ENCODE measurements at places on chromosomes 11 and 22.
A peak's percentile ranks its signal among the peaks of the same experiment; 100 is the strongest.

DNA sequence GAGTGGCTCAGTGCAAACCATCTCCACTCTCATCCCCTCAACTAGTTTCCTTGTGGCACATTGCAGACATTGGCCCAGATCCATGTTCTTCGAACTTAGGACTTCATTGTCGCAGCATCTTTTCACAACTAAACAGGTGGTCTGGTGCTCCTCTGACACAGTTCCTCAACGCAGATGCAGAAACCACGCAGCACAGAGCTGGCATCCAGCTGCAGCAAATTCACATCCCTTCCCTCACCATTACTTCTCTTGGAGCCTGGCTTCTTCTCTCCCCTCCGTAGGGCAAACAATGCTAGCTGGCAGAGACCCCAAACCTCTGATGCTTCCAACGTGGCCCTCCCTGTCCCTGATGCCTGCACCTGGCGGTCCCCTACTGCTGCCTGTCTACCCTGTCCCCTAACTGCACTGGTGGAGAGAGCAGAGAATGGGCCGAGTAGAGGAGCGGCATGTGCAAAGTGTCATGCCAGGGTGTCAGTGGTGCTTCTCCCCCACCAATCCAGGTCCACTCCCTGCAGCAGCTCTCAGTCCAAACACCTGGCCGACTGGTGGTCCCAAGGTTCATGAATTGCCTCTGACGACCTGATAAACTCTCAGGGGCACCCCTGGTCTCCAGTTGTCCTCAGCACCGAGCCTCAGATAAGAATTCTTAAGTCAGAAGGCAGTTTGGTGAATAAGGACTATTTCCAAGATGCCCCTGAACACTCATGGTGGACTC lies 18.1 kb downstream of the TMPRSS13 start:
- DNase-seq, result no peak

DNA sequence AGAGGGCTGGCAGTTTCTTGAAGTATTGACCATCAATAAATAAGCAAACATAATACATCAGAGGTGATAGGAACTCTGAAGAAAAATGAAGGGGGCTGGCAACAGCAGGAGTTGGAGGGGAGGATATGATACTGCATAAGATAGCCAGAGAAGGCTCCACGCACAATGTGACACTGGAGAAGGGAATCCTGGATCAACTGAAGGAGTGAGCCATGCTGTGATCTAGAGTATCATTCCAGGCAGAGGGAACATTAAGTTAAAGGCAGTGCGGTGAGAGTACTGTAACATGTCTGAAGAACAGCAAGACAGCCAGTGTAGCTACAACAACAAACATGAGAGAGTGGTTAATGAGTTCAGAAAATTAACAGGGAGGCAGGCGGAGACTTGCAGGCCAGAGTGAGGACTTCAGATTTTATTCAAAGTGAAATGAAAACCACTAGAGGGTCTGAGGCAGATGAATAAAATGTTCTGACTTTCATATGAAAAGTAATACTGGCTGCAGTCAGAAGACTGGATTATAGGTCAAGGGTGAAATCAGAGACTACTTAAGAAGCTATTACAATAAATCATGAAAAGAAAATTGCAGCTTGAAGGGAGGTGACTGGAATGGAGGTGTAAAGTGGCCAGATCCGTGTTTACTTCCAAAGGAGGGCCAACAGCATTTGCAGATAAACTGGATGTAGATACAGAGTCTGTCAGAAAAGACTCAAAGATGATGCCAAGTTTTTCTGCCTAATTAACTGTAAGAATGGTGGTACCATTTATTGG lies 49.4 kb downstream of the RRAS2 start:
- no peak for DNase-seq

- DNase-seq, result no peak
These were observed 14.0 kb downstream of the KCTD14 start for GRCh38 chr11:78009062-78009461.

DNA sequence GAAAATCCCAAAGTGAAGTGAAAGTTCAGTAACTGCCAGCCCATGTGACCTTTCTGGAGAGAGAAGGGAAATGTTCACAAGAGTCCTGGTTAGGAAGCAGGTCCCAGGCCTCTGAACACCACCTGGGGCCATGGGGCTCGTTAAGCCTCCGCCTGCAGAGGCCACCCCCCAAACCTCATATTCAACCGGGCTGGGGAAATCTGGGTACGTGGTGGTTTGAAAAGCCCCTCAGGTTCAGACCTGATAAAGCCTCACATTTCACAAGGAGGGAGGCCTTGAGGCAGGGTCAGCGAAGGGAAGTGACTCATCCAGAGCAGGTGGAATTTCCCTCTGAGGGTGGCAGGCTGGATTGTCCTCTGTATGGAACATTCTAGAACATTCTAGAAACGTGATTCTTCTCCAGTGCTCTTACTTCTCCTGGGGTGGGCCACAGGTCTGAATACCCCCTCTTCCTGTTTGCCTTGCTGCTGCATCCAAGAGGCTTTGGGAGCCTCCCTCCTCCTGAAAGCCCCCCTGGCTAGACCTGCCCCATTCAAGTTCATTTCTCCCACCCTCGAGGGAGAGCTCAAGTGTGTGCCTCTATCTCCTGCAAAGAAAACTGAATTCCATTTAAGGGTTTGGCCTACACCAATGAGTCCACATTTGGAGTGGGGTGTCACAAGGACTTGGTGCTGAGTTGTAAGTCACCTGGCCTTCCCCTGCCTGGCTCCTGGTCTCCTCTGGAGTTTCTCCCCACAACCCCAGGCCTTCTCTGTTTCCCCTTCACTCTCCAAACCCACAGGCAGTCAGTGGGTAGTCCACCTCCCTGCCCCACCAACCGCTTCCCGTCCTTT lies 6.3 kb downstream of the FXYD2 start:
- peak; percentile 35 for DNase-seq

DNA sequence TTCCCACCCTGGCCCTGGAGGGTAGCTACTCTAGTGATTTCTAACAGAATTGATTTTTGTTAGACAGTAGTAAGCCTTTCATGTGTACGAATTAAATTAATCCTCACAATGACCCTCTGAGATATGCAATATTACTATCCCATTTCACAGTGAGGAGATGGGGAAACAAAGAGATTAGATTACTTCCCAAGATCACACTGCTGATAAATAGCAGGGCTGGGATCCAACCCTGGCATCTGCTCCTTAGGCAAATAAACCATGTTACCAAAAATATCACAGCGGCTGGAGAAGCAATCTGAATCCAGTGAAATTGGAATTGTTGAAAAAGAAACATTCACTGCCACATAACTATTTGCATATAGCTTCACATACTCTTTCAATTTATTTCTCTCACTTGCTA lies 12.8 kb upstream of the CAVIN3 start:
- DNase-seq, result no peak

GRCh38 chr11:24872186-24872585 lies 375.3 kb downstream of the LUZP2 start:
- no peak for DNase-seq

Measured in CD8-positive, alpha-beta T cell (primary cell).